ENCODE measurements at places on chromosomes 5 and 9. TPM values are rescaled to one million over a fixed set of nuclear protein-coding genes. Genes with fewer than 3 reads are reported as not detected.

DNA sequence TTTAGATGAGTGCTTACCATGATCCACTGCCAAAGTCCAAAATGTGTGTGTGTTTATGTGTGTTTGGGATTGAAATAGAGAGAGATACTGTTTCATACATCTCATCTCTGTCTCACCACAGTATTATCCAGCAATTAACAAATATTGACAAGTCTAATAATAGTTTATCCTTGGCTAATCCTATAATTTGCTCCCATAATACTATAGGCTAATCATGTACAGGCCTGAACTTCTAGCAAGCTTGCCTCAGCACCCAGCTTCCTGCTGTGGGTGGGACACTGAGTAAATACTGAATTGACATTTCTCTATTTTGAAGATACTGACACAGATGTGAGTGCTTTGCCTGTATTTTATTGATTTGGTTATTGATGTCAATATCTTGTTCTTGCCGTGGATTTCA is 35.3 kb upstream of the KCNV2 start:
- H3K27me3 ChIP-seq, result no peaks in the 10 kb centered on the region
- DNase-seq, result no peak
- peaks cover 4% of the 10 kb centered on the region for H3K4me1 ChIP-seq
- H3K36me3 ChIP-seq, result no peaks in the 10 kb centered on the region
- H3K27ac ChIP-seq, result no peak overlapping the region

DNA sequence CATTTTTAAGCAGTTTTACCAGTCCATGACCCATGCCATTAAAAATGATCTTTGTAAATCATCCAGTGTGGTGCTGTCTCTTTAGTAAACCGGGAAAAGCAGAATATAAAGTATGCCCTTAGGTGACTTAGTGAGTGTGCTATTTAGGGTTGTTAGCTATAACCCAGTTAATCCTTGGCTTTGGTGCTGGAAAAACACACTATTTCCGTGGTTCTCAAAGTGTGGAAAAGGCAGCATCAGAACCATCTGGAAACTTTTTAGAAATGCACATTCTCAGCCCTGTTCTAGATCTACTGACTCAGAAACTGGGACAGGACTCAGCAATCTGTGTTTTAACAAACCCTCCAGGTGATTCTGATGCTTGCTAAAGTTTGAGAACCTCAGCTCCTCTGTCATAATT is 123.6 kb upstream of the ZNF608 start:
- no peak for DNase-seq
- H3K4me3 ChIP-seq, result no peak overlapping the region
- peaks cover 24% of the 10 kb centered on the region for H3K4me1 ChIP-seq
- no peak overlapping the region for H3K27ac ChIP-seq
- no peaks in the 10 kb centered on the region for H3K36me3 ChIP-seq

DNA sequence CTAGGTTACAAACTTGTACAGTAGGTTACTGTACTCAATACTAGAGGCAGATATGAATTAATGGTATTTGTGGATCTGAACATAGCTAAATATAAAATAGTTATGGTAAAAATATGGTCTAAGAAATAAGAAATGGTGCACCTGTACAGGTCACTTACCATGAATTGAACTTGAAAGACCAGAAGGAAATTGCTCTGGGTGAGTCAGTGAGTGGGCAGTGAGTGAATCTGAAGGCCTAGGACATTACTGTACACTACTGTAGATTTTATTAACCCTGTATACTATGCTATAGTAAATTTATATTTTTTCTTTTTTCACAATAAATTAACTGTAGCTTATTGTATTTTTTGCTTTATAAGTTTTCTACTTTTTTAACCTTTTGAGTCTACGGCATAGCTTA is 1020.4 kb downstream of the CDH18 start:
- H3K27ac ChIP-seq, result no peak overlapping the region
- DNase-seq, result no peak
- no peaks in the 10 kb centered on the region for H3K36me3 ChIP-seq
- peaks cover 5% of the 10 kb centered on the region for H3K4me1 ChIP-seq
- H3K27me3 ChIP-seq, result no peaks in the 10 kb centered on the region
- H3K4me3 ChIP-seq, result no peak overlapping the region

GRCh38 chr5:19605846-19606407 is 382.1 kb downstream of the CDH18 start:
- no peak overlapping the region for H3K27ac ChIP-seq
- H3K27me3 ChIP-seq, result no peaks in the 10 kb centered on the region
- H3K4me3 ChIP-seq, result no peak overlapping the region
- DNase-seq, result no peak
- H3K4me1 ChIP-seq, result peaks cover 3% of the 10 kb centered on the region

FOXI1 gene
- not detected for total RNA-seq

GRCh38 chr5:14115323-14115895 is 27.7 kb upstream of the TRIO start:
- no peaks in the 10 kb centered on the region for H3K36me3 ChIP-seq
- no peaks in the 10 kb centered on the region for H3K4me1 ChIP-seq

Data from progenitor cell of endocrine pancreas (in vitro differentiated cells).